ENCODE measurements at places on chromosomes 6 and 20.

- no peak for DNase-seq
Observed at GRCh38 chr6:14950103-14950969, 295.5 kb upstream of the JARID2 start.

GRCh38 chr20:58237318-58238132, 9.1 kb upstream of the ANKRD60 start:
- no peak for DNase-seq

- DNase-seq = no peak
Observed at GRCh38 chr6:5031150-5031549, 27.3 kb upstream of the RPP40 start.

GRCh38 chr6:120363429-120363828, 970.9 kb downstream of the TBC1D32 start:
- DNase-seq = no peak

- DNase-seq = no peak
Observed at GRCh38 chr20:44707018-44707579, 8.1 kb upstream of the CCN5 start.

DNA sequence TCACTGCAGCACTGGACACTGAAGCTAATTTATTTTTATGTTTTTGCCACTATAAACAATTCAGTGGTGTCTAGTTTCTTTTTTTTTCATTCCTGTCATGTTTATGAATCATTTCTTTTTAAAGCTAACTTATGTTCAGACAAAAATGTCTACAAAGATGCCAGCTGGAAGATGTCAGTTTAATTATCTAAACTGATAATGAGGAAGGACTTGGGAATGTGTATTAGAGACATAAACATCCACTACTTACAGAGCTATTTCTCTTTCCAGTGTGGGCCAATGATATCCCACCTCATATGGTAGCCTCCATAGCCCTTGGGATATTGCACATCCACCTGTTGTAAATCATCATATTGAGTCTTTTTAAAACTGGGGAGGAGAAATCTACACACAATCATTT, 132.1 kb upstream of the FAM184A start:
- no peak for DNase-seq

DNA sequence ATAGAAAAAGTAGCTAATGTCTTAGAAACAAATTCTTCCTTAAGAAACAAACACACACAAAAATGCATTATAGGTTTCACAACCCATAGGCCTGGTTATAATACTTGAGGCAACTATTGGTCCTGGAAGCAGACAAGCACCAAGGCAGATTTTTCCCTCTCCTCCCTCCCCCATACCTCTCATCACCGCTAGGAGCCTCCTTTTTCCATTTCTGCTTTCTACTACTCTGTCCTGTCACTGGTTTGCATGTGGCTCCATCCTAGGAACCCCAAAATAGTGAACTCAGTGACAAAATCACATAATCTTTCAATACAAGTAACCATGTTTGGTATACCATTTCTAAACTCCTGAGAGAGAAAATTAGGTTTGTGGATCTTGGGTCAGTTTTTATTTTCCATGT, 66.1 kb downstream of the HMGCLL1 start:
- DNase-seq = no peak

GRCh38 chr6:110979565-110980101, 2.2 kb upstream of the RPF2 start:
- DNase-seq = no peak

- DNase-seq = no peak
Observed at GRCh38 chr6:98343797-98344196, 490.6 kb upstream of the POU3F2 start.

DNA sequence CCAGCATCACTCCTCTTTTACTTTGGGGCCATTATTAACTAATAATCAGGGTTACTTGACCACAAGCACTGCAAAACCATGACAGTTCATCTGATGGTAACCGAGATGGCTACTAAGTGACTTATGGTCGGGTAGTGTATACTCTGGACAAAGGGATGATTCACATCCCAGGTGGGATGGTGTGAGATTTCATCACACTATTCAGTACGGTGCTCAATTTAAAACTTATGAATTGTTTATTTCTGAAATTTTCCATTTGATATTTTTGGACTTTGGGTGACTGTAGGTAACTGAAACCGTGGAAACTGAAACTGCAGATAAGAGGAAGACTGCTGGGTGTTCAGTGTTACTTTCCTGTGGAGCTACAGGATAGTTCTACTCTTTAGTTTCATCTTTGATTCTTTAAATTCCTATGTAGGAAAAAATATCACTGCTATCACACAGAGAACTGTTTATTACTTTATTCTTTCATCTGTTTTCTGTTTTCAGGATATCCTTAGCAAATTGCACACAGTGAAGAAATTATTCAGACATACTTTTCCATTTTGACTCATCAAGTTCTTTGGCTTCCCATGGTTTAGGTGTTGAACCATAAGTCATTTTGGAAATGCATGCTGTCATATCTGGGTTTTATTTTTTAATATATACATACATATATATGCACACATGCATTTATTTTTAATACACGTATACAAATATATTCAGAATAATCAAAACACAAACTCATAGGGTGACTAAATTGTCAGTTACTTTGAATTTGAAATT, 59.1 kb upstream of the C20orf144 start:
- no peak for DNase-seq

GRCh38 chr6:20846602-20847028, 312.4 kb downstream of the CDKAL1 start:
- no peak for DNase-seq

DNA sequence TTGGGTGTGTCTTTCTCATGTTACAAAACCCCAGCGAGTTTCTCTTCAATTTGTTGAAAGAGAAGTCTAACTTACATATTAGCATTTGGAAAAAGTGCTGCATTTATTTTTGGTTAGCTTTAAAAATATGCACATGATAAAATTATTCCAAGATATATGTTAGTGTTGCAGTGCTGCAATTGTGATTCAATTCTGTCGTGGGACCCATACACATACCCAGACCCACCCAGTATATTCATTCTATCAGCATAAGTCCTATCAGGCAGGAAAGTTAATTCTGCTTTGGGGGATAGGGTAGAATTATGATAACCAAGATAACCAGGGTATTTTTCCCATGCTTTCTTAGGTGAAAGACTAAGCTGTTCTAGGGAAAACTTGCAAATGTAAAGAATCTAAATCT, 313.5 kb downstream of the EPHA7 start:
- DNase-seq = no peak

DNA sequence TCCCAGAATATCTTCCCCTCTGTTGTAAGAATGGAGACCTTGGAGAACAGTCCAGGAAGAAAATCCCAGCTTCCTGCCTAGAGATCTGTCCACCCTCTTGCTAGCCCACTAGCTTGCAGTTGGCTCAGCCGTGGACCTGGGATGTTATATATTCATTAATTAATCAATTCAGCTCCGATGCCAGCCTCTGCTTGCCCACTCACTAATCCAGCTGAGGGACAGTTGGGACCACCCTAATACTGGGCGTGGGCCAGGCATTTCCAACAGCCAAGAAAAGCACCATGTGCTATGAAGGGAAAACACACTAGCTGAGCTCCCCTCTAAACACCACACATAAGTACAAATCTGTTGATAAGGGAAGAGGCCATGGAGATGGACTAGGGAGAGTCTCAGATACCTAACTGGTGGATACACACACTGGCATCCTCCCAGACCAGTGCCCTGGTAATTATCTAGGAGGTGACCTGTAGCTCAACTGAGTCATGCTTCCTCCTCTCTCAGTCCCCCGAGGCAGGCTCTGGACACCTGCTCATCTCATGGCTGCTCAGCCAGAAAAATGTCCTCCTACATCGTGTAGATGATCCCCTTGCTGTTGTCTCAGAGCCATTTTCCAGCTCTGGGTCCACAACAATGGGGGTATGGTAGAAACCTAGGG, 78.9 kb downstream of the ANKRD60 start:
- DNase-seq = no peak

DNA sequence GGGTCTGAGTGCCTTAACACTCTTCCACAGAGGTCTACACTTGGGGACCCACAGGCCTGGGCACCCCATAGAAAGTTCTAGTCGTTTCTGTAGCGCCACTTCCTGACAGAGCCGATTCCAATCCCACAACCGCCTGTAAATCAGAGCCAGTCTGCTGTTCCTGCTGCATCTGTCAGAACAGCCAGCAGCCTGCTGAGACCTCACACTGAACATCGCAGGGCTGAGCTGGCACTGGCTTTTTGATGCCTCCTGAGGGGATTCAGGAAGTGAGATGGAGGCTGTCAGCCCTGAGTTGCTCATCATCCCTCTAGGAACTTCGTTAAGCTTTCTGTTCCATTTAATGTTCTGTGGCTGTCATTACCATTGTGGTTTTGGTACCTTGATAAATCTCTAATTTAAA, 48.9 kb downstream of the DCBLD1 start:
- DNase-seq = no peak

DNA sequence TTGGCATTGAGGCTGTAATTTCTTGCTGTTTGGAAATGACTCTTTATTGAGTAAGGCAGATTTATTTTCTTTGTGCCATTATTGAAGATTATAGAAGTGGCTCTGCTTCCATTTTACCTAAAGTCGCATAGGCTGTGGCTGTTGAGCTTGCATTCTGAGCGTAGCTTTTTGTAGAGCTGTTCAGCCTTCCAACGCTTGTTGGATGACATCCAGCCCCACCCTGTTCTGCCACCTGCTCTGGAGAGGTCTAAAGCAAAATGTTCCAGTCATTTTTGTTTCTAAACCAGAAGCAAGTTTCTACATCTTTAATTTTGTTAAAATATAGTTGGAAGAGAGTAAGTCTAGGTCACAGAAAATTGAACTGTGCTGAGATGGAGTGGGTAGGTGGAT, 24.4 kb downstream of the UST start:
- no peak for DNase-seq

- DNase-seq = no peak
Observed at GRCh38 chr6:98498866-98499265, 335.5 kb upstream of the POU3F2 start.
